ENCODE measurements at places on chromosomes 6 and 20. TPM values are rescaled to one million over a fixed set of nuclear protein-coding genes. Genes with fewer than 3 reads are reported as not detected.

- H3K4me1 ChIP-seq, result no peaks in the 10 kb centered on the region
- H3K27ac ChIP-seq, result no peak overlapping the region
- H3K4me3 ChIP-seq, result no peak overlapping the region
These were observed 123.3 kb upstream of the GGTLC1 start for GRCh38 chr20:24111858-24112257.

LGSN gene
- total RNA-seq, result 0.25 TPM

DNA sequence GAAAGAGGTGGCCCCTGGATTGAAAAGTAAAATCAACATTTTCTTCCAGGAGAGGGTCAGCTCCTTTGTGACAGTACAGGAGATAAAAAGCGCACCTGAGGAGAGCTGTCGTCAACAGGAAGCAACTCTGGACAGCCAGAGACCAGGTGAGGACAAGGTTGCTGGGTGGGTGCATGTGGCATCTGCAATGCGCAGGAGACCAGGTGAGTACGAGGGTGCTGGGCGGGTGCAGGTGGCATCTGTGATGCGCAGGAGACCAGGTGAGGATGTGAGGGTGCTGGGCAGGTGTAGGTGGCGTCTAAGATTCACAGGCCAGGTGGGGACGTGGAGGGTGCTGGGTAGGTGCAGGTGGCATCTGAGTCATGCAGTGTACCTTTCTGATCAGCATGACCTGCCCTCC lies 38.4 kb downstream of the WDR27 start:
- no peaks in the 10 kb centered on the region for H3K4me1 ChIP-seq
- H3K27me3 ChIP-seq, result no peaks in the 10 kb centered on the region
- H3K27ac ChIP-seq, result no peak overlapping the region
- H3K4me3 ChIP-seq, result no peak overlapping the region
- peaks cover 8% of the 10 kb centered on the region for H3K36me3 ChIP-seq

GRCh38 chr6:90687775-90688380 lies 101.0 kb upstream of the MAP3K7 start:
- H3K27me3 ChIP-seq, result no peaks in the 10 kb centered on the region
- H3K4me1 ChIP-seq, result no peaks in the 10 kb centered on the region
- no peaks in the 10 kb centered on the region for H3K36me3 ChIP-seq
- H3K27ac ChIP-seq, result no peak overlapping the region
- H3K4me3 ChIP-seq, result no peak overlapping the region

All from CD4-positive, CD25-positive, alpha-beta regulatory T cell (primary cell).